ENCODE measurements at places on chromosomes 2 and 18.

DNA sequence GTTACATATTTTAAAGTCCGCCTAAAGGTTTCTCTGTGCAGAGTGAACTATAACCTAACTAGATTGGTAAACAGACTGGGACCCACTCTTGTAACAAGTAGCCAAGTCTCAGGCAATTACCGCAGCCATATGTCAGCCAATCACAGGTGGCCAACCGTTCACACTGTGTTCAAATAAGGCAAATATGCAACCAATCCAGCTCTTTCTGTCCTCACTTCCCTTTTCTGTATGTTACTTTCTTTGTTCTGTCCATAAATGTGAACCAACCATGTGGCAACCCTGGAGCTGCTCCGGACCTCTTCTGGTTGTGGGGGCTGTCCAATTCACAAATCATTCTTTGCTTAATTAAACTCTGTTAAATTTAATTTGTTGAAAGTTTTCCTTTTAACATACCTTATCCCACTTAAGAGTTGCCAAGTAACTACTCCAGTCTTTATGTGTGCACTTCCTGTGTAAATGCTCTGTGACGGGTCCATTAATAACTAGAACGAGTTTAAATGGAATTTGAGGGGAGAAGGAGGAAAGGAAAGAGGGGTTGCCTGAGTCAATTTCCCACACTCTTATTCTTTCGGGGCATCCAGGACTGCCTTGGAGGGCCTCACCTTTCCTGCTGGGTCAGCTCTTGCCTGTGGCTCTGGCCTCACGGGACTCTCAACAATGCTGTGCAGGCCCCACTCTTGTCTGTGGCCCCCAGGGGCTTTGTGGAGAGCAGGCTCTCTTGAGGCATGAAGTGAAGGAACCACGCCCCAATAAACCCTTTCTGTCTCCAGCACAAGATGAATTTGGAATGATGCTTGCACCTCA is 6.6 kb upstream of the RPL37A start:
- no peak for DNase-seq

GRCh38 chr2:3100386-3100785 is 277.2 kb downstream of the EIPR1 start:
- DNase-seq: no peak

- DNase-seq: no peak
Measured at GRCh38 chr2:20484810-20485611, 38.1 kb downstream of the RHOB start.

DNA sequence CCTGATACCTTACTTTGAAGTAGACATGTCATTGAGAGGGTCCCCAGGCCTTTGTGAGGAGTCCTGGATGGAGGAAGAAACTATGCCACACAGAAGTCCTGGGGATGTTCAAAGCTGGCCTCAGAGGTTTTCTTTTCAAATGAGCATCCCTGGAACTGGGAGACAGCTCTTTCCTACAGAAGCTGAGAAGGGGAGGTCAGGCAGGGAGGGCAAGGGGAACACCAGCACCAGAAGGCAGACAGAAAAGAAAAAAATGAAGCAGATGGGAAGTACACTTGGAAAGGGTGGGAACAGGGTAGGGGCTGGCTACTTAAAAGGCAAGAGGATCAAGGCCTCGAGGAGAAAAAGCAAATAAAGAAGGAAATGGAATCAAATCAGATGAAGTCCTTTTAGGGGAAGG is 120.0 kb downstream of the FMNL2 start:
- no peak for DNase-seq

DNA sequence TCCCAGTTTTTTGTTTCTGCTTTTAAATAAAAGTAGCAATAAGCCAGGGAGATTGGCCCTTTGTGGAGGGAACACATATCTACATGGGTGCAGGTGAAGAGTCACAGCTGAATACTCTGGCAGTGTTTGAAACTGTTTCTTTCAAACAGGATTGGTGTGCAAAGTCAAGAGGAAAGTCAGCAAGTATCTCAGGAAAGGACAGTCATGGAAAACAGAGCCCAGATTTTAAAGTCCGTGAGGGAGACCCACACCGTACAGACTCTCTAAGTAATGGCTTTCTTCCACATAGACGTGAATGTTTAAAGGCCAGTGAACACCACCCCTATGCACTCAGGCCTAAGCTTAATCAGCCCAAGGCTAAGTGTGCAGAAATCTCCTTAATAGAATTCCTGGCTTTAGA is 95.3 kb downstream of the GFPT1 start:
- DNase-seq: no peak

Data from mesenteric fat pad (tissue), 1 donor.